Amygdala (tissue), 56 donors: ENCODE measurements at places on chromosomes 12 and 14.

DNA sequence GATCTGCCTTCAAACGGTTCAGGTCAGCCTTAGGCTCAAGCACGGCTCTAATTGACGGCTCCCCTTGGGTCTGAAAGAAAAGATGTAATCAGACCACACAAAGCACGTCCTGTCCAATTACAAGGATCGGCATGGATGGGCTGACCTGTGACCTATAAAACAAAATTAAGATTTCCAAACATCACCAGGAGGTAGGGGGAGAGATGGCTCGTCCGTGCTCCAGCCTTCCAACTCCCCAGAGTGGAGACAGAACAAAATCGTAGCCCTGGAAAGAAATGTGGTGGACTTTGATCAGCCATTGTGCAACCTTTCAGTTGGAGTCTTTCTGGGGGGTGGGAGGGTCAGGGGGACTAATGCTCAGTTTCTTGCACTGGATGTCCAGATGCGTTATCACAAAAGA lies 226.6 kb upstream of the DIO3 start:
- no peak for DNase-seq

DNA sequence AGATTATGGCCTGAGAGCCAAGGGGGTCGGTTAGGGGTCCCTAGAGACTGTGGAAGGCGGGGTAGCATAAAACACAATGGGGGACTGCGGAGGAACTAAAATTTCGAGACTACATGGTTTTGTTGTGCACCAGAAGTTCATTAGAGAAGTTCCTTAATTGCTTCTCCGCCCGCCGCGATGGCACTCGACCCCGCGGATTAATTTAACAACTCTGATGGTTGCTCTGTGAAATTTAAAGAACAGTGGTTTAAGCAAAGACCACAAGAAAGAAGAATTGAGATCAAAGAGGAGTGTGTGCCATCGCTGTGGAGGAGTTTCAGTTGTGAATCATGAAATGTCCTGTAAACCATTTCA lies 1.4 kb upstream of the CCDC88C start:
- DNase-seq = no peak

DNA sequence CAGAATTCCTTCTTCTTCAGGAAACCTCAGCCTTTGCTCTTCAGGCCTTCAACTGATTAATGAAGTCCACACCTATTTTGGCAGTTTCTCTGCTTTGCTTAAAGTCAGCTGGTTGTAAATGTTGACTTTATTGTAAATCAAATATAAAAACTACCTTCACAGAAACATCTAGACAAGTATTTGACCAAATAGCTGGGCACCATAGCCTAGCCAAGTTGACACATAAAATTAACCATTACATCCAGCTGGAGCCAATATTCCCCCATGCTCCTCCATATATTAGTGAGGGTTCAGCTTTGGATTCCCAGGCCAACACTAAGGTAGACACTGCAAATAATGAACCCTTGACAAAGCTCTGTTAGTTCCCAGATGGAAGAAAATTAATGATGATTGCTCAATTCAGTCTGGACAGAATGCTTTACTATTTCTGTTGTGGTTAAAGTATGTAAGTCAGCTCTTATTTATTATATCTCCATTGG lies 125.5 kb downstream of the ZFP36L1 start:
- DNase-seq = no peak

DNA sequence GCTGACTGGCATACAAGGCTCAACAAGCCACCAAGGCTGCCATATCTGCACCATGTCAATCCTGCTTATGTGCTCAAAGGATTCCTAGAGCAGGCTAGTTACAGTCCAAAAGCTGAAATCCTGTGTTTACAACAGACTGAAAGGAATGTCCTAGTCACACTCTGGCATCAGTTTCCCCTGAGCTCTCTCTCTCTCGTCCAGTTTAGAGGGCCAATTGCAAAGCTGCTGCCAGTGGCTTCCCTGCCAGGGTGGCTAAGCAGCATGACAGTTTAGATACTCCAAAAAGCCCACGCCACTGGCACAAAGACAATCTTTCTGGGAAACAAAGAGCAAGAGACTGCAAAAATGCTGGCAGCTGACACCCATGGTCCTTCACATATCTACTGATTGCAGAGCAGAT lies 392.1 kb downstream of the RPS29 start:
- DNase-seq = no peak

DNA sequence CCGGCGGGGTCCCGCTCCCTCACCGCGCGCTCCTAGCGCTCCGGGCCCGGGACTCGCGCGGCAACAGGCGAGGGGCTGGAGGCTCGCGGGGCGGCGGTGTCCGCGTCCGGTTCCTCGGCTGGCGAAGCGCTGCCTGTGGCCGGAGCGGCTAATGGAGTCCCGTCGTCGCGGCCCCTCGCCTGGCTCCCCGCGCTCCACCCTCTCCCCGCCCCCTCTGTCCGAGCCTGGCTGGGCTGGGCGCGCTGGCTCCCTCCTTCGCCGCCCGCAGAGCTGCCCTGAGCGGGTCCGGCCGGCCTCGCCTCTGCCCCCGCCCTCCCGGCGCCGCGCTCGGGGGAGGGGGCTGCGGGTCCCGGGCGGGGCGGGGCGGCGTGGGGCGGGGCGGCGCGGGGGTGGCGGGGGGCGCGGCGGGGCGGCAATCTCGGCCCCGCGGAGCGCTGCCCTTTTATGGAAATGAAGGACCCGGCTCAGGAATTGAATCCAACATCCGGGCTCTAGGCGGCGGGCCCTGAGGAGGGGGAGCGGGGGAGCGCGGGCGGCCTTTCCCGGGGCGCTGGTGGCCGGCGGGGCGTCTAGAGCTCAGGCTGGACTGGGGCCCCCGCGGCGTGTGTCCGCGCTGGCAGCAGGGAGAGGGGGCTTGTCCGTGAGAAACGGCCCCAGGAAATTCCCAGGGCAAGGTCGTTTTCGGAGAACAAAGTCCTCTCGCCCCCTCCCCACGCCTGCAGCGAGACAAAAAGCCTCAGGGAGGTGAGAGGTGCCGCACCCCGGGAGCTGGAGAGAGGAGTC lies at the start of gene FERMT2:
Gene FERMT2 (minus strand): TSS at position 153 of the 783 bp plus-strand sequence. CDS start 482 bp downstream, outside the sequence.
- DNase-seq = peak; percentile 89

DNA sequence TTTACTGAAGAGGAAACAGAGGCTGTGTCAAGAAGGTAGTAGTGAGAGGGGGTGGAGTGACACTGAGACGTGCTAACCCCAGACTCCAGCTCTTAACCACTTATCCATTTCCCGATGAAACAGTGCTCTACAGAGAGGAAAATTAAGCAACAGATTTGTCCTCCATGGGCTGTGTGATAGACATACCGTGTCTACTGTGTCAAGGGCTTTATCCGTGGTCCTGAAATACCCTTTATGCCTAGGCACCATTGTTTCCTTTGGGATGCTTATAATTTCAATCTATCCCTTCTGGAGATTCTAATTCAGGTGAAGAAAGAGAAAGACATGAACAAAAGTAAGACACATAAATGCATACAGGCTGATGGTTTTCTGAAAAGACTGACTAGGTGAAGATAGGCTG lies 71.7 kb downstream of the CMKLR1 start:
- DNase-seq = no peak

DNA sequence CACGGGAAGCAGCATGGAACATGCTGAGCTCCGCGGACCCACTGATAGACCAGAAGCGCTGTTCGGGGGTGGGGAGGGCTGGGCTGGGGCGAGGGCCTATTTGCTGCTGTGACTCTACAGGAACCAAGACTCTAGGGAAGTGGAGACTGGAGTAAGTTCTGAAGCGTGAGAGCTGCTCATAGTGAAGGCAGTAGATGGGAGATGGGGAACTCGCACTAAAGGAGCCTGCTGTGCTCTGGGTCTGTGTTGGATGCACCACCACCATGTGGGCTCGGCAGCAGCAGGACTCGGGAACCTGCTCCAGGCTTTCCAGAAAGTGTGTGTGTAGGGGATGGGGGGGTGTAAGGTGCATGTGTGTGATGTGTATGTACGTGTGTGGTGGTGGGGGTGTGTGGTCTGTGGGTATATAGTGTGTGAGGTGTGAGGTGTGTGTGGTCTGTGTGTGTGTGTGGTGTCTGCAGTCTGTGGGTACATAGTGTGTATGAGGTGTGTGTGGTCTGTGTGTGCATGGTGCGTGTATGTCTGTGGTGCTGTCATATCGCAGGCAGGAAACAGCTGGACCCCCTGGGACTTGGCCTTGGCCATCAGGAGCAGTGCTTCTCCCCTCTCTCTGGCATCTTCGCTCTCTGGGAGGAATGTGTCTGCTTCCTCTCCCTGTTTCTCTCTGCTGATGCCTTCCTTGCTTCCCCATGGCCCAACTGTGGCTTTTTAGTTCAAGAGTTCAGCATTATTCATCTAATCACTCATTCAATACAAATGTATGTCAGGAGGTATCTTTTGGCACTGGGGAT lies 378.9 kb downstream of the FUT8 start:
- DNase-seq = no peak

- no peak for DNase-seq
These were observed 24.7 kb downstream of the VSX2 start for GRCh38 chr14:74263921-74264320.

DNA sequence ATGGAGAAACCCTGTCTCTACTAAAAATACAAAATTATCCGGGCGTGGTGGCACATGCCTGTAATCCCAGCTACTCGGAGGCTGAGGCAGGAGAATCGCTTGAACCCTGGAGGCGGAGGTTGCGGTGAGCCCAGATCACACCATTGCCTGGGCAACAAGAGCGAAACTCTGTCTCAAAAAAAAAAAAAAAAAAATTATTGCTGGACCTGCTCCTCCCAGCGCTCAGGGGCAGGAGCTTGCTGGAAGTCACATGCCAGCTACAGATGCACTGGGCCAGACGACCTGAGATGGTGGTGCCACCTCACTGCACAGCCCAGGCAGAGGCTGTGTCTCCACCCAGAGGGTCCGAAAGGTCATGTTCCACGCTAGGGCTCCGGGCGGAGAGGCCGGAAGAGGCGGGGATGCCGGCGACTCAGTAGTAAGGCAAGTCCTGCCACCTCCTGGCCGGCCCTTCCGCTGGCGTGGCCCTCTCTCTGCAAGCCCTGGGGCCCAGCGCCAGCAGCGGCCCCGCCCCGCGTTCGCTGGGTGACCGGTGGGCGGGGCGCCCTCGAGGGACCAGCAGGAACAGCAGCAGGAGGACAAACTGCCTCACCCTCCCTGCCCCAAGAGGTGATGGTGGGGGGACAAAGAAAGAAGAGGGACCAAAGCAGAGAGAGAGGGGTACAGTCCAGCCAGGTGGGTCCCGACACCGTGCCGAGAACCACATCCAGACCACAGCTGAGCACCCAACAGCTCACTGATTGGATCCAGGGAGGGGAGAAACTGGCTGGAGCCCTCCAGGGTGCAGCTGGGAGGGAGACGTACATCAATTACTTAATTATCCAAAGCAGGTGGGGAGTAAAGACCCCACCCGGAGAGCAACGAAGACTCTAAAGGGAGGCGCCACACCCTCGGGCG lies 3.6 kb upstream of the RHOF start:
- DNase-seq = peak; percentile 70

- DNase-seq = no peak
These were observed 111.8 kb upstream of the CCND2 start for GRCh38 chr12:4161718-4162117.

DNA sequence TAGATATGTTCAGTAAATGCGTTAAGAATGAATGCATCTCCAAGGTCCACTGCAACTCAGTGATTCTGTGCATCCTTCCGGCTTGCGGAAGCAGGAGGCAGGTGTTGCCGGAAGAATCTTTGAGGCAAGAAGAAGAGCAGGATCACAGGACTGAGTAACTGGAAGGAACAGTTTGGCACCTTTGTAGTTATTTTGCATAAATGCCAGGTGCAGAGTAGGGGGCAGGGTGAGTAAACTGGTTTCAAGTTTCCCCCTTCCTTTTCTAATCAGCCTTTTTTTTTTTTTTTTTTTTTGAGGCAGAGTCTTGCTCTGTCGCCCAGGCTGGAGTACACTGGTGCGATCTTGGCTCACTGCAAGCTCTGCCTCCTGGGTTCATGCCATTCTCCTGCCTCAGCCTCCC lies 22.3 kb downstream of the DYRK4 start:
- no peak for DNase-seq

DNA sequence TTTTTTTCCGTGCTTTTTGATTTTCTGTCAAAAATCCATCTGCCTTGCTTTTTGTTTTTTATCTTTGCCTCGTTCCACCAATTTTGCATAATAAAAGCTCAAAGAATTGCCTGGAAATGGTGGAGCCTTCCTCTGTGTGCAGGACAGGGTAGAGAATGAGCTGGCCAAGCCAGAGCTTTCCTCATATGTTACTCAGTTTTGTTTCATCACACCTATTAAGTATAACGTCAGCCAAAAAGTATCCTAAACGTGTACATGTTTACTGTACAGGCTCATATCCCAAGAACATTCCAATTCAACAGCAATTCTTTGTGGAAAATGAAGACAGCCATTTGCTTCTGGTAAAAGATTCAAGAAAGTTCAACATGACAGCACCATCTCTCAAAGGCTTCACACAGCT lies 191.2 kb upstream of the LMNTD1 start:
- DNase-seq = no peak

DNA sequence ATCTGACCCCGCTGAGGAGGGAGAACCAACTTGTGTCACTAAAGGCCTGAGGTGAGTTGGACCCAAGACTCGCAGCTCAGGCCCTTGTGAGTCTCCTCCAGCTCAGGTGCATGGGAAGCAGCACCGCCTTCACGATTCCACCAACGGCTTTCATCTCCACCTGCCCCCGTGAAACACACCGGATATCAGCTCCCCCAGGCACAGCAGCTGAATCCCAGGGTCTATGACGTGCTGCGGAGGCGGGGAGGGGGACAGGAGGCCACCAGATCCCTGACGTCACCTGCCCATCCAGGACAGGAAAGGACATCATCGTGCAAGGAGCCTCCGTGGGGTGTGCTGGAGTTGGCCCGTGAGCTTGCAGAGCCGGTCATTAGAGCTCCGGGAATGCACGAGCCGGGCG lies 18.5 kb upstream of the SFSWAP start:
- DNase-seq = no peak

DNA sequence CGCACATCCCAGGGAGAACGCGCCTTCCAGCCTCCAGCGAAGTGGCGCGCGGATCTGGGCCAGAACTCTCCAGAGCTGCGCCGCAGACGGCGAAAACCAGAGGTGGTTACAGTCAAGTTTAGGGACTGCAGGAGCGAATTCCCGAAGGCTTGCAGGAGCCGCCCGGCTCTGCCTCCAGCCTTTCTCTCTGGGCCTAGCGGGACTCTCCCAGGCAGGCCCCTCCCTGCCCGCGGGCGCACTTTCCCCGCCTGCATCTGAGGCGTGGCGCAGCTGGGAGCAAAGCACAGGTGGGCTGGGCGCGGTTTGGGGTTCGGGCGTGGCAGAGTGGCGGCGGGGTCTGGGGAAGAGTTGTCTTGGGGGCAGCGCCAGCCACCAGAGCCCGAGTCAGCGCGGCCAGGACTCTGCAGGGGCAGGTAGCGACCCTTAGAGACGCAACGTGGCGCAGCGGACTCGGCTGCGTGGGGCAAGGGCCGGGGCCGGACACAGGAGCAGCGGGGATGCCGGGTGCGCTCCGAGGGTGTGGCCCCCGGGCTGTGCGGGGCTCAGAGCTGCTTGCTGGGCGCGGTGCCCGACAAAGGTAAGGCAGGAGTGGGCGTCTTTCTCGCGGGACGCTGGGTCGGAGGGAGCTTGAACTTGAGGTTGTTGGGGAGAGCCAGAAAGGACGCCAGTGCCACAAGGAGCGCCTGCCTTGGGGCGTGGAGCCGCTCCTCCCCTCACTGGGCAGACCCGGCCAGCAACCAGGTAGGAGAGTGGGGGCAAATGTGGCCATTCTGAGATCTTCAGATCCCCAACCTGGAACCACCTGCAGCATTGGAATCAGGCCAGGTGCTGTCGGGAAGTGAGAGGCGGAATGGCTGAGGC lies 1126.0 kb downstream of the AACS start:
- DNase-seq = no peak
